Stimulated activated CD4-positive, alpha-beta T cell treated with anti-CD3 and anti-CD28 coated beads, Interleukin-15, amount 100 ng/mL, for 48 hours (primary cell): ENCODE measurements at places on chromosomes 3 and 15.

- DNase-seq: no peak
Observed at GRCh38 chr15:31031471-31032067, 40.1 kb upstream of the MTMR10 start.

- DNase-seq: no peak
Observed at GRCh38 chr3:195119461-195120266, 151.3 kb downstream of the XXYLT1 start.

- no peak for DNase-seq
Observed at GRCh38 chr3:165754219-165755007, 82.8 kb downstream of the BCHE start.

- no peak for DNase-seq
Observed at GRCh38 chr3:154954757-154955156, 125.4 kb upstream of the MME start.

DNA sequence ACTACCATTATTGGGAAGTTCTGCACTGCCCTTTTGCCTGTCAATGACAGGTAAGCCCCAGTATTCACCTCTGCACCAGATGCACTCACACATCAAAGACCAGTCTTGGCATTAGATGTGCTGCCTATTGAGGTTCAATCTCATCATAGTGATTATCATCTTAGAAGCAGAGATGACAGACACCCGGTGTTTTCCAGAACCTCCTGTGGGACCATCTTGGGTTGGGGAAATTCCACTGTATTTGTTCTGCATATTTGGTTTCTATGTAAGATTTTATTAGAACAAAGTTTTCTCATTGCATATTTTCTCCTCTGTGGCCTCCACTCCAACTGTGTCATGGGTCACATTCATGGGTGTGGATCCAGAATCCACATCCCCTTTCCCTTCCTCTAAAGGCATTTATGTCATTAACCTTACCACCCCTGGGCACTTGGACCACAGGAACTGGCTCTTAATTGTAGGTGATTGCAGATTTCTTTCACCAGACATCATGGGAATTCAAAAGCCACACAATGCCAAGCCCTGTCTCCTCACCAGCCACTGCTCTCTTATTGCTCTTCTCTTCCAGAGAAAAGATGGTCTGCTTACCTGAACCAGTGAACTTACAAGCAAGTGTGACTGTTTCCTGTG is 31.2 kb downstream of the PLA1A start:
- no peak for DNase-seq

GRCh38 chr3:159881828-159882309 is 106.8 kb upstream of the IL12A start:
- no peak for DNase-seq

GRCh38 chr3:69915726-69916125 is 83.8 kb upstream of the SAMMSON start:
- no peak for DNase-seq

DNA sequence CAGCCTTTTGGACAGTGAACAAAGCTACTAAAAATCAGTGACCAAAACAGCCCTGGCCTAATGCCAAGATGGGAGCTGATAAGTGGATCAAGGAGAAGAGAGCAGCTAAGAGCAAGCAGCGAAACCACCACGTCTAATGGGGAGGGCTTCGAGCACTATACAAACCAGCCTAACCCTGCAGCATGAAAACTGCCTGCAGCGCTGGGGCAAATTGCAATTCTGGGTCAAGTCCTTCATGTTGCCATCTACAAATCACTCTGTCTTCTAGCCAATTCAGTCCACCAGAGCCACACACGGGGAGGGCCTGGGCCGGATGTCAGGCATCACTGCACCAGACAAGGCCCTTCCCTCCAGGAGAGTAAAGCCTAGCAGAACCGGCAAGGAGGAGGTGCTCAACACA is 30.5 kb upstream of the SPATA12 start:
- no peak for DNase-seq

DNA sequence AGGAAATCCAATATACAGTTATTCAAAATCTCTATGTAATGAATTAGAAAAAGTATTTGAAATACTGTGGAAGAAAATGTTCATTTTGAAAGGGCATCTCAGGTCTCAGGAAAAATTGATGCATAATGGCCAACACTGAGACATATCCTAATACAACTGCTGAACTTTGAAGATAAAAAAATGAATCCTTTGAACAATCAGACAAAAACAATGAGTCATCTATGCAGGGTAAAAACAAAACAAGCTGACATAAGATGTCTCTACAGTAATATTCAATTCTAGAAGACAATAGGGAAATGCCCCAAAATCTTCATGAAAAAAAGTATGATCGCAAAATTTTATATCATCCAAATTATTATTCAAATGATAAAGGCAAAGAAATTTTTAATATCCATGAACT is 34.0 kb upstream of the ZNF280D start:
- DNase-seq: no peak

DNA sequence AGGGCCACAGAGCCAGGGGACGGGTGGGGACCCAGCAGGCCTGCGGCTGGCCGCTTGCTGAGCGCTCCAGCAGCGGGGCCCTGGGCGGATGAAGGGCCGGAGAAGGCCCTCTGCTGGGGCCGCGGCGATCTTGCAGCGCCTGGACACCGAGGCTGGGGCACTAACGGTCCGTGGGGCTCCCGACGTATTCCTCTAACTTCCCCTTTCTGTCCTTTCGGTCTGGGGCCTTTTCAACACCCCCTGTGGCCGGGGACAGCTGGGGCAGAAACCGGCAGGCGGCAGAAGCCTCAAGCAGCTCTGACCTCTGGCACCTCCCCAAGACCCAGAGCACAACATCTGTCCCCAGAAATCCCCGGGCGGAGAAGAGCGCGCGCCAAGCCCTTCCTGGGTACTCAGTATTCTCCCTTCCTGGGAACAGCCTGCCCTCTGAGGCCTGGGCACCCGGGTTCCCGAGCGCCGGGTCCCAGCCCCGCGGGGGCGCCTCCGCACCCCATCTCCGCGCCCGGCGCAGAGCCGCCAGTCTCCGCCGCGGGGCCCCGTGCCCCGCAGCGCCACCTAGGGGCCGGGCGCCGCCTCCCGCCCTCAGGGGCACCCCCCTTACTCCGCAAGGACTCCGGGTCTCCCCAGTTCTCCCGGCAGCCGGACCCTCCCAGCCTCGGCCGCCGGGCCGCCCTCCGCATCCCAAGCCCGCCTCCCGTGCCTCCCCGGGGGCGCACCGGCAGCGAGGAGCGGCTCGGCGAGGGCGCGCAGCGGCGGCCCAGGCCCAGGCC is 582 bp upstream of the SLCO3A1 start:
- DNase-seq: peak; percentile 68

- DNase-seq: no peak
Observed at GRCh38 chr15:51680321-51680720, 982 bp upstream of the SCG3 start.

- DNase-seq: no peak
Observed at GRCh38 chr3:178880274-178880673, 191.3 kb downstream of the ZMAT3 start.

GRCh38 chr3:146156095-146156494 is 4.9 kb downstream of the PLOD2 start:
- no peak for DNase-seq

DNA sequence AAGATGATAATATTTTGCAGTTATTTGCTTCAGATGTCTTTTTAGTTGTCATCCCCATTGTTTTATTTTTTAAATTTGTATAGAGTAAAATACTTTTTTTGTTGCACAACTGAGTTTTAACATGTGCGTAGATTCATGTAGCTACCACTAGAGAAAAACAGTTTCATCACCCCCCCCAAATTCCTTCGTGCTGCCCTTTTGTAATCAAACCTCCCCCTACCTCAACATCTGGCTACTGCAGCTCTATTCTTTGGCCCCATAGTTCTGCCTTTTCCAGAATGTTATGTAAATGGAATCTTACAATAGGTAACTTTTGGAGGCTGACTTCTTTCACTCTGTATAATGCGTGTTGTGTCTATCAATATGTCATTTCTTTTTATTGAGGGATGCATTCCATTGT is 232.0 kb upstream of the RASGRP1 start:
- DNase-seq: no peak

DNA sequence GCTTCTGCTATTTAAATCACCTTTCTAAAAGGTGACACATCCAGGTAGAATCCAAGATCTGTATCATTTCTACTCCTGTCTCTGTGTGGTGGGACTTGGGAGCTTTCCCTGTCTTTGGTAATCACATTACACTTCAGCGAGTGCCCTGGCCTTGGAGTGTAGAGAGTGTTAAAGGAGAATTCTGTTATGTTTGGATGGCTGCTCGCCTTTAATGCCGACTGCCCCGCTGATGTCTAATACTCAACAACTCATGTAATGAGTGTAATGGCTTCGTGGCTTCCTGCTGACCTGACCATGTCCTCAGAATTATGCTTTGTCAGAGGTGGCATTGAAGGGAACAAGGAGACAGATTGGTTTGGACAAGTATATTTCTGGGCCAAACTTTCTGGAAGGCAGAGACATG is 66.3 kb upstream of the LRTM1 start:
- DNase-seq: no peak
